ENCODE measurements at places on chromosomes 2 and 18. TPM values are rescaled to one million over a fixed set of nuclear protein-coding genes. Genes with fewer than 3 reads are reported as not detected.
A peak's percentile ranks its signal among the peaks of the same experiment; 100 is the strongest.

GRB14 gene
- total RNA-seq: 4.9 TPM

TIA1 gene
- 40.0 TPM for total RNA-seq

GRCh38 chr2:170006587-170007325, 171.2 kb upstream of the MYO3B start:
- DNase-seq: no peak

MMADHC gene
- total RNA-seq: 121 TPM

DNA sequence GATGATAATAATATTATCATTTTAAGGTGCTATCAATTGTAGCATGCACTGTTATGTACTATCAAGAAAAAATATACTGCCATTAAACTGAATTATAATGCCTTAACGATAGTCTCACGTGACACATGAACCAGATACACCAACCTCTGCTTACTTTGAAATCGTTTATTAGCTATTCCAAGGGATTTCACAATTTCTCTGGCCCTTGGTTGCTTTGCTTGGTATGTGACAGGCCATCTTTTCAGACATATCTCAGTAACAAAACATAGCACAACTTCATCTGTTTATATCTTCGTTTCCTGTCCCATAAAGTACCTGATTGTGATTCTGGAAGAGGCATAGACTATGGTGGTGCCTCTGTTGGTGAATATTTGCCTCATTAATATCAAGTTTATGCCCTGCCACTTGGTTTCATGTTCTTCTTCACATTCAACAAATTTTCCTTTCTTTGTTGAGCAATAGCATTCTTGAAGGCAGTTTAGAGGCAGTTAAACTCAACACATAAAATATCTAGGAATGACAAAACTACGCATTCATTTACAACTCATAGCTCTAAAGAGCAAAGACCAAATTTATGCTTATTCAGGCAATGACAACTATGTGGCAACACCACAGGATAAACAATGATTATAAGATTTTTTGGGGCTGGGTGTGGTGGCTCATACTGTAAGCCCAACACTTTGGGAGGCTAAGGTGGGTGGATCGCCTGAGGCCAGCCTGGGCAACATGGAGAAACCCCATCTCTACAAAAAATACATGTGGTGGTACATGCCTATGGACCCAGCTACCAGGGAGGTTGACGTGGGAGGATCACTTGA, 84.3 kb downstream of the MCFD2 start:
- no peak for DNase-seq

ZNF385B gene
- 19.7 TPM for total RNA-seq

GRCh38 chr2:37876227-37876626, 48.9 kb upstream of the RMDN2 start:
- no peak for DNase-seq

GRCh38 chr2:39718483-39718882, 52.8 kb downstream of the TMEM178A start:
- DNase-seq: no peak

- DNase-seq: no peak
Observed at GRCh38 chr2:224628416-224628815, 43.3 kb upstream of the CUL3 start.

DNA sequence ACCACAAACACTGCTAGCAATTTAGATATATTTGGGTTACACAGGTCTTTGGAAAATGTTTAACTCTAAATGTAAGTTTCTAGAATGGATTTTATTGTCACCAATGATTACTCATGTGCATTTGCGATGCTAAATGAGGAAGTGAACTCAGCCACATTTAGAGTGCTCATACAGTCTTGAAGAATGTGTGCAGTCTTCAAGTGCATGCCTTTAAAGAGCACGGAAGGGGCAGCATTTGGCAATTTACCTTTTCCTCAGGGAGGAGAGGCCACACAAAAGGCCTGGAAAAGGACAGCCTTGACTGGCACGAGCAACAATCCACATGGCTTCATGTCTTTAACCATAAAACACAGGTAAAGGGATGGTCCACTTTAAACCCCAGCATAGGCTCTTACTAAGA, 78.5 kb upstream of the STK17B start:
- DNase-seq: no peak

DNA sequence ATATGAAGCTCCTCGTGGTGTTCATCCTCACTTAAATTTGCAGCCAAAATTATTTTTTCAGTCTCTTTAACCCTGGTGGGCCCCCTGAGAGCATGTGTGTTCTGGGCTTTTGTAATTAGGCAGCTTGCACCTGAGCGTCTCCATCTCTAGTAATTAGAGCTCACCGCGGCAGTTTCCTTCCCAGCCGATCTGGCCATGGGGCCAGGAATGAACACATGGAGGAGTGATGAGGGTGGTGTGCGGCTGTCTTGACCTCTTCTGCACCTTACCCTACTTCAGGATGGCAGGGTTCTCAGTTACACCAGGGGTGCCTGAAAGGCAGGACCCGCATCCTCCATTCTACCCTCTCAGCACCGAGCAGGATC, 98.5 kb downstream of the AFF3 start:
- DNase-seq: no peak

- DNase-seq: no peak
Observed at GRCh38 chr2:69424419-69424818, 12.8 kb downstream of the NFU1 start.

RAB6D gene
- not detected for total RNA-seq

AFF3 gene
- 5.8 TPM for total RNA-seq

DNA sequence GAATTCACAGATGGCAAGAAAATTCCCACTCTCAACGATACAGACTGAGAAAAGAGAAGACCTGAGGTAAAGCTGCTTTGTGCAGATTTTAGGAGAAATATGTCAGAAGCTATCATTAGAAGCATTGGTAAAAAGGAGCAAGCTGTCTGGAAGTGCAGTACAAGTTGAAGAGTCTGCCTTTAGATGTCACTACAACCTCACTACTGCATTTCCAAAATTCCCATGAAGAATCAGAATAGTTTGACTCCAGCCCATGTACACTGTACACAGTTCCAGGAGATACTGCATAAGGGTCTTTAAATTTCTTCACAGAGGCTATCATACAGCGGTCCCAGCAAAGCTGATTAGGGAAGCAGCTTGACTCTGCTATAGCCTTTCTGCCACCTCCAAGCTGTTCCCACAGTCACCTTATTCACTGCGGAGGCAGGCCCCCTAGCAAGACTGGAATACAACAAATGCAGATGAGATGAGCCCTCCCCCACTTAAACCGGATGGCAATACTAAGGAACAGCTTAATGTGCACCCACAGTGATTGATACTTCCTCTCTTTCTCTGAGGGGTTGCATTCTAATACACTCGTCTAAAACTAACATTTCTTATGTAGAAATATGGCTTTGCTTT, 527.4 kb downstream of the TMEM182 start:
- no peak for DNase-seq

- no peak for DNase-seq
Observed at GRCh38 chr2:229689307-229689839, 25.0 kb downstream of the DNER start.

TRAPPC8 gene
- 32.0 TPM for total RNA-seq

ZNF521 gene
- 15.3 TPM for total RNA-seq

DNA sequence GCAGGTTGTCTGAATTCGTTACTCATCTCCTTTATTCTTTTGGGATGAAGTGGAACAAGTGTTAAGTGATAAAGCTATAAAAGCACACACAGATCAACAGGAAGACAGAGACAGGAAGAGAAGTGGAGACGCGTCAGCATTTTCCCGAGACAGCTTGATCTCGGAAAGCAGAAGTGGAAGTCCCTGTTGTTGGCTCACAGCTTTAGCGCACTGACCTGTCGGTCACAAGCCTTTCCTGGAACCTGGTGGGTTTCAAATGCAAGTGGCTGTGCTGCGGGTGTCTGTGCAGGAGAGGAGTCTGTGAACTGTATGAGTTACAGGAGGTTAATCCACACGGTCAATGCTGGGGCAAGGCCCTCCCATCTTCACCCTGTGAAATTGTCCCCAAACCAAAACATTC, 116.6 kb upstream of the PELI1 start:
- DNase-seq: peak; percentile 66

DNA sequence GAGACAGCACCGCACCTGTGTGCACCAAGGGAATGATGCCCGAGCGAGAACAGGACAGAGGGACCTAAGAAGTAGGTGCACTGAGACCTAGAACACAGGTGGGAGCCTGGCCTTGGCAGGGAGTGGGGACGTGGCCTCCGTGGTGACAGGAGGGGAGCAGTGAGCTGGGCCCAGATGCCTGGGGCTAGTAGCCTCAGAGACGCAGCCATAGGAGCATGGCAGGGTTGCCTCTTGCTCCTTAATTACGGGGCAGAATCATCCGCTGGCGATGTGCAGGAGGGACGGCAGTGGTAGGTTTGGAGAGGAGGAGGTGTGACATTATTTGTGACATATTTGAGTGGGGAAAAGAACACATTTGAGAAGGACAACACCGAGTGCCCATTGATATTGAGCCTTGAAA, 57.0 kb upstream of the HPCAL1 start:
- no peak for DNase-seq

GRCh38 chr2:183519371-183520056, 395.3 kb downstream of the NUP35 start:
- DNase-seq: no peak

SERPINB13 gene
- total RNA-seq: not detected

UNC80 gene
- 1.3 TPM for total RNA-seq

GRCh38 chr2:211161236-211161635, 604.8 kb downstream of the CPS1 start:
- no peak for DNase-seq

DNA sequence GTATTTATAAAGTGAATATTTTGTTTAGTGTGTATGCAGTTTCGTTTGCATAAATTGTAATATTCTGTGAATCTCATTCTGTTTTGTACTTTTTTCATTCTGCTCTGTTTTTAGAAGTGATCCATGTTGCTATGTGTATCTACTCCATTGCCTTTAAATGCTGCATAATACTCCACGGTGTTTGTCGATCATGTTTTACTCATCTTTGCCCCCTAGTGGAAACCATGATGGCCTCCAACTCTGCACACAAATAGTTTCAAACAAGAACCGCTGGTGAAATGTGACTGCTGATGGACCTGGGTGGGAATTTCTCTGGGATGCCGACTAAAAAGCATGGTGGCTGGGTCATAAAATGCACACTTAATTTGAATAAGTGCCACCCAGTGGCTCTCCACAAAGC, 32.0 kb upstream of the SKOR2 start:
- no peak for DNase-seq

RAB27B gene
- total RNA-seq: 0.02 TPM

- DNase-seq: no peak
Observed at GRCh38 chr2:48341551-48342133, 188.3 kb upstream of the STON1 start.

VWC2L gene
- total RNA-seq: not detected

- peak; percentile 84 for DNase-seq
Observed at GRCh38 chr2:152222975-152223637, 47.5 kb upstream of the STAM2 start.

DNA sequence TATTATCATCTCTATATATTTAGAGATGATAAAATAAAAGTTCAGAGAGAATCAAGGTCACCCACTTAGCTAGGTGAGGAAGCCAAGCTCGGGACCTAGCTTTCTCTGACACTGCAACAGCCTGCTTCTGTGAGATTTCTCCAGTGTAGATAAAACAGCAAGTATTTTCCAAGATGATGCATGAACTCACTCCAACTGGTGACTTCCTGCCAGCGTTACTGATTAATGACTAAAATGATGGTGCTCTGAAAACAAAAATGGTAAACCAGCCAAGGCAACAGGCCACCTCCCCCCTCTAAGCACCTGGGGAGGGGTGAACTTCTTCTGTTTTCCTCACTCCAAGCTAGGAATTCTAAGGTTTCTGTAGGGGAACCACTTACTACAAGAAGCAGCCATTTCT, 510.2 kb upstream of the ID2 start:
- DNase-seq: no peak

DNA sequence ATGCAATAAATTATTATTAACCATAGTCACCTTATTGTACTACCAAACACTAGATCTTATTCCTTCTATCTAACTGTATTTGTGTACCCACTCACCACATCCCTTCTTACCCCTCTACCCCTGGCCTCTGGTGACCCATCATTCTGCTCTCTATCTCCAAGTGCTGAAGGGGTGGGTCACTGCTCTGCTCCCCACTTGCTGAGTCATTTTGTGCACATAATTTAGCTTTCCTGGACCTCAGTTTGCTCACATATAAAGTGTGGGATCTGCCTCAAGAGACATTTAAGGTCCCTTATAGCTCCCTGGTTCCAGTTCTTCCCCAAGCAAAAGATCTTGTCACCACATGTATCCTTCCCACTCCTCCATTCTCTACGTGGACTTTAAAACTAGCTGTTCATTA, 169.4 kb downstream of the ZNF385B start:
- DNase-seq: no peak

GRCh38 chr2:118219611-118220010, 131.3 kb downstream of the INSIG2 start:
- DNase-seq: no peak

- no peak for DNase-seq
Observed at GRCh38 chr18:10913919-10914318, 235.4 kb downstream of the PIEZO2 start.

ECEL1 gene
- 0.23 TPM for total RNA-seq

- DNase-seq: no peak
Observed at GRCh38 chr2:58709274-58709673, 468.1 kb upstream of the FANCL start.

REG1B gene
- total RNA-seq: 0.41 TPM

- no peak for DNase-seq
Observed at GRCh38 chr2:105432044-105432399, 33.2 kb upstream of the FHL2 start.

MYO7B gene
- total RNA-seq: 0.42 TPM

TMEM17 gene
- total RNA-seq: 2.5 TPM

GRCh38 chr2:192025637-192026036, 169.1 kb downstream of the TMEFF2 start:
- DNase-seq: no peak

DNA sequence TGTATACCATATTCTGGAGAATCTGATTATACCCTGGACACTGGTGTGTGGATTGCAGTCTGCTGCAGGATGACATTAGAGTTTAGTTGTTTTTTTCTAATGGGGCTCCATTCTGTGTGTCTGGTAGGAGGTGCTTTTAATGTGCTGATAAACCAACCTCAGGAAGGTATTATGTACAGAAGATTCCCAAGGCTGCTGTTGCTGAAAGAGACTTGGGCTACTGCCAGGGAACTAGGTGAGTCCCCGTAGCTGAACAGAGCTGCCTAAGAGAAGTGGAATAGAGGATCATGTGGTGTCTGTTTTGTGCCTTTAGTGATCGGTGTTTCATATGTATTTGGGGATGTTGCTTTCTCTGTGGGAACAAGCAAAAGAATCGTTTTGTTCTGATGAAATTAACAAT, 16.5 kb downstream of the SPATA3 start:
- DNase-seq: no peak

ABCB6 gene
- total RNA-seq: 9.8 TPM

GRCh38 chr2:5985536-5986385, 293.6 kb downstream of the SOX11 start:
- no peak for DNase-seq

DNA sequence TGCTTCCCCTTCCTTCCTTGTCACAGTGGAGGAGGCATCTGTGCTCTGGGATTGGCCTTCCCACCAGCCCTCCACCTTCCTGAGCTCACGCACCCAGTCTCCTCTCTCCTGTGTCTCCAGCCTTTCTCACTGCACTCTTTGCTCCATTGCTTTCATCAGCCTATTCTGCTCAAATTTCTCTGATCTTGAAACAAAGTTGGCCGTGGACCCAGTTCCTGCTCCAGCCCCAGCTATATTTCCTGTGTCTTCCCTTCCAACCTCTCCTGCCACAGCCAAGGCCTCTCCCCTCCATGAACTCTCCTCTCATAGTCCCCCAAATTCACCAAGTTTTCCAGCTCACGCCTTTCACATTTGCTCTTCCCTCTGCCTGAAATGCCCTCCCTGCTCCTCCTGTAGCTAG, 226.6 kb upstream of the AGAP1 start:
- DNase-seq: no peak

IL1R1 gene
- 5.7 TPM for total RNA-seq
